ENCODE measurements at places on chromosomes 16 and 17. TPM values are rescaled to one million over a fixed set of nuclear protein-coding genes. Genes with fewer than 3 reads are reported as not detected.
A peak's percentile ranks its signal among the peaks of the same experiment; 100 is the strongest.

- H3K27me3 ChIP-seq: no peaks in the 10 kb centered on the region
- no peak overlapping the region for H3K4me3 ChIP-seq
- no peaks in the 10 kb centered on the region for H3K4me1 ChIP-seq
- DNase-seq: no peak
- peak overlapping the region; percentile 9 for H3K27ac ChIP-seq
Observed at GRCh38 chr16:19722981-19723380, 4.9 kb downstream of the IQCK start.

GRCh38 chr17:78324391-78325075 is 35.3 kb downstream of the SOCS3 start:
- H3K27ac ChIP-seq: no peak overlapping the region
- H3K36me3 ChIP-seq: no peaks in the 10 kb centered on the region
- DNase-seq: no peak
- no peak overlapping the region for H3K4me3 ChIP-seq

GRCh38 chr17:35244341-35245195 is 1.7 kb downstream of the SLFN5 start:
- peaks cover 18% of the 10 kb centered on the region for H3K36me3 ChIP-seq
- DNase-seq: peak; percentile 89
- H3K27ac ChIP-seq: peak overlapping the region; percentile 96
- H3K27me3 ChIP-seq: no peaks in the 10 kb centered on the region
- H3K4me1 ChIP-seq: peaks cover 44% of the 10 kb centered on the region

DLX4 gene
- 0.56 TPM for total RNA-seq

NFAT5 gene
- total RNA-seq: 46.4 TPM

KCNG4 gene
- not detected for total RNA-seq

KRTAP9-1 gene
- total RNA-seq: not detected

All from MCF 10A (cell line).